ENCODE measurements at places on chromosomes 13 and 19.

GRCh38 chr19:48874303-48875135, 2.3 kb downstream of the PPP1R15A start:
- no peak for DNase-seq

DNA sequence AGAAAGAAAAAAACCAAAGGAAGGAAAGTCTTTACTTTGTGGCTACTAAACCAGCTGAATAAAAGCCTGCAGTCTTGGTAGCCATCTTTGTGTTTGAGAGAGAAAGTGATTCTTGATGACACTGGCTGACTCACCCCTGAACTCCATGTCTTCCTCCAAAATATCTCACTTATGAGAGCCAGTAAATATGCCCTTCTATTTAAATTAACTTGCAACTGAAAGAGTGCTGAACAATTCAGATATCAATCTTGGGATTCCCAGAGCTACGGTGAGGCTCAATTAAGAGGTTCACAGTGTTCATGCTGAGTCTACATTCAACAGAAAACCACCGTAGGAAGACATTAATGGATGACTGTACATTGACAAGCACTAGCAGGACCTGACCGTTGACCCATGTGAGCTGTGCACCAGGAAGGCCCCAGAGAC, 57.9 kb downstream of the KCTD12 start:
- no peak for DNase-seq

DNA sequence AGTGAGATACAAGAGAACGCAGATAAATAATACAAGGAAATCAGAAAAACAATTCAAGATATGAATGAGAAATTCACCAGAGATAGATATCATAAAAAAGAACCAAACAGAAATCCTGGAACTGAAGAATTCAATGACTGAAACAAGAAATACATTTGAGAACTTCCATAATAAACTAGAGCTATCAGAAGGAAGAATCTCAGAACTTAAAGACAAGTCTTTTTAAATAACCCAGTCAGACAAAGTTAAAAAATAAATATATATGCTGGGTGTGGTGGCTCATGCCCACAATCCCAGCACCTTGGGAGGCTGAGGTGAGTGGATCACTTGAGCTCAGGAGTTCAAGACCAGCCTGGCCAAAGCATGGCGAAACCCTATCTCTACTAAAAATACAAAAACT, 28.7 kb upstream of the N4BP2L1 start:
- no peak for DNase-seq

GRCh38 chr19:50489461-50490011, 12.9 kb upstream of the GARIN5A start:
- no peak for DNase-seq

DNA sequence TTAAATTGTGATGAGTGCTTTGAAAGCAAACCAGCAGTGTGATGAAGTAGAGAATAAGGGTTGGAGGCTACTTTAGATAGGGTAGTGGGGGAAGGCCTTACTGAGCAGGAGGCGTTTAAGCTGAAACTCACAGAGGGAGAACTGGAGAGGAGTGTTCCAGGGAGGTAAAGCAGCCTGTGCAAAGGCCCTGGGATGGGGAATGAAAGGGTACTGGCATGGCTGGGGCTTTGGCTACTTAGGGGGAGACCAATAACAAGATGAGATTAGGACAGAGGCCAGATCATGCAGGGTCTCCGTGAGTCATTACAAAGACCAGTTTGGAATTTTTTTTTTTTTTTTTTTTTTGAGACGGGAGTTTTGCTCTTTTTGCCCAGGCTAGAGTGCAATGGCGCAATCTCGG, 1.1 kb downstream of the PPP5C start:
- DNase-seq: no peak

GRCh38 chr19:4241824-4242430, 5.0 kb upstream of the YJU2 start:
- peak; percentile 33 for DNase-seq

DNA sequence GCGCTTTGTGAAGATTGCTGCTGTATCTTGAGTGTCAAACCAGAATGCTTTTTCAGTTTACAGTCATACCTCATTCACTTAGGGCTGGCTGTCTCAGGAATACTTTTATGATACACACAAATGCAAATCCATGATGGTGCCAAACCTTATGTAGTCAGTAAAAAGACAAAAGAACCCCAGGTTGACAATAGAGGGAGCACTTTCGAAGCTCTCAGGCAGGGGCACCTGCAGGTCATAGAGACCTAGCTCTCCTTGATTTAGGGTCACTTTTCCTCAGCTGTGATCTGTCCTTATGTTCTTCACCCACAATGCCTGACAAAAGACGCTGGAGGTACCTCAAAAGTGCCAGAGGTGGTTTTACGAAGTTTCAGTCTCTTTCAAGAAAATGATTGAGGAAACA, 172.2 kb downstream of the DNAJC15 start:
- no peak for DNase-seq

DNA sequence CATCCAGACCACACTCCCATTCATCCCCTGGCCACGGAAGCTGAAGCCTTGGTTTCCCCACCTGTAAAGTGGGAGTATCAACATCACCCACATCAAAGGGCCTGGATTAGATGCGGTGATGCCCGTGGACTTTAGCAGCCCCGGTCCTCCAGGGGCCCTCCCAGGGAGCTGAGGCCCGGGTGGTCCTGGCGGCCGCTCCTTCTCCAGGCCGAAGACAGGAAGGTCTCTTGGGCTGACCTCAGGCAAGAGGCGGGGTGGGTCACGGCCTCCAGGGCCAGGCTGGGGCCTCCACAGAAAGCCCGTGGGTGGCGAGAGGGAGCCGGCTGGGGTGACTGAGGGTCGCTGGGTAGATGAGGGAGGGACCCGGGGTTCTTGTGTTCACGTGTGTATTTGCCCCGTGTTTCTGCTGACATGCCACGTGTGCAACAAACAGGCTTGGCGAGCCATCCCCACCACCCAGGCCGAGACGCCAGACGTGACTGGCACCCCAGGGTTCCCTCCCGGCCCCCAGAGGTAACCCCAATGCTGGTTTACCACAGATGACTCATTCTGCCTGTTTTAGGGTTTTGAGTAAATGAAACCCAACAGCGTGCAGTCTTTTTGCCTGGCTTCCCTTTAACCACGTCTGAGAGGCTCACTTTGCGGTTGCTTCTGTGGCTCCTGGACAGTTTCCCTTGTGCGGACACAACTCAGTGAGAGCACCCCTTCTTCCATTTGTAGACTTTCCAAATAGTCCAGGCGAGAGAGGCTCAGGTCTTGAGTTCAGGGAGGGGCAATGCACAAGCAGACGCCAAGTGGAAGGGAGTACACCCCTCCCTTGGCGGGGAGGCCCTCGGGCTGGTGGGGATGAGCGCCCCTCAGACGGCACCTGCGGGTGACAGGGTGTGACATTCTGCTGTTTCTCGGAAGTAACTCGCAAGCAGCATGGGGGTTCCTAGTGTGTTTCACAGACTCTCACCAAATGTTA, 42.9 kb downstream of the C13orf46 start:
- no peak for DNase-seq

DNA sequence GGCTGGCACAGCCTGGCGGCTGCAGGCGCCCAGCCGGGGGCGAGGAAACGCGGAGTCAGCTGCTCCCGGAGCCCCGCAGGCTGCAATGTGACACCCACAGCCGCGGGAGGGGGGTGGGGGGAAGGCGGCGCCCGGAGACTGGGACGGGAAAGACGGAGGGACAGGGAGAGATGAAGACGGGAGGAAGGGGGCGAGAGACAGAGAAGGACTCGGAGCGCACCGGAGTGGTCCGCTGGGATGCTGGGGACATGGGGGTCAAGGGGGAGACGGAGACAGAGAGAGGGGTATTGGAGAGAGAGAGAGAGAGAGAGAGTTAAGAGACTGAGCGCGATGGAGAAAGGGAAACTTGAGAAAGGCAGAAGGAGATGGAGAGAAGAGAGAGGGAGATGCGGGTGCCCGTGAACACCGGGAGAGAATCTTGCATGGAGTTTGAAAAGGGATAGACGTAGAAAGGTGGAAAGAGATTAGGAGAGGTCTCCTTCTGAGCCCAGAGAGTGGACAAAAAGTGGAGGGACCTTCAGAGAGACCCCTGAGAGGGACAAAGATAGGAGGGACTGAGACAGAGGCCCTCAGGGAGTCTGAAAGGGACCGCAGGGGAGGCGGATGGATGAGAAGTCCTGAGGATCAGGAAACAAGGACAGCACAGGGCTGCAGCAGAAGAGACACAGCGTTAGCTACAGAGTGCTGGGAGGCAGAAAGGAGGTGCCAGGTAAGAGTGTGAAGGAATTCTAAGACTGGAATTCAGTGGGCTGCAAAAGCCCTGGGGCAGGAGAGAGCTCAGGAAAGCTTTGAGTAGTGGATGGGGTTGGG, 1.0 kb downstream of the SCN1B start:
- no peak for DNase-seq

DNA sequence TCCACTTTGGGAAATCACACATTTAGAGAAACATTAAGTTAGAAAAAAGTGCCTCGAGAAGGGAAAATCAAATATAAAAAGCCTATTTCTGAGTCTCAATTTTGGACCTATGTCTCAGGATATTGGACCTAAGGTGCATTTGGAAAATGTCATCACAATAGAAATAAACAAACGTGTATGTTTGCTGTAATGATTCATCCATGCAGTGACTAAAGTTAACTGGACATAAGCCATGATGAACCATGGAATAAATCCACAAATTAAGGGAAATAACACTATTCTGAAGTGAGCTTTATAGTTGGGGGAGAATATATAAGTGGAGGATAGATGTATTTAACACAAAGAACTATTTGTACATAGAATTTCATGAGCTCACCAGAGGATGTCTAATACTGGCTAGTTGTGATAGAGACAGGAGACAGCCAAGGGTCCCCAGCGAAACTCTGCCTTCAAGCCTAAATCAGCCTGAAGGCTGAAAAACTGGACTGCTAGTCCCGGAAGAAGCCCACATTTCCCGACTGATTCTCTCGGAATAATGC, 963.3 kb upstream of the SPRY2 start:
- no peak for DNase-seq

GRCh38 chr13:109366525-109366924, 419.9 kb downstream of the IRS2 start:
- DNase-seq: no peak

- DNase-seq: no peak
These were observed 193.3 kb downstream of the USP12 start for GRCh38 chr13:26978081-26978860.

DNA sequence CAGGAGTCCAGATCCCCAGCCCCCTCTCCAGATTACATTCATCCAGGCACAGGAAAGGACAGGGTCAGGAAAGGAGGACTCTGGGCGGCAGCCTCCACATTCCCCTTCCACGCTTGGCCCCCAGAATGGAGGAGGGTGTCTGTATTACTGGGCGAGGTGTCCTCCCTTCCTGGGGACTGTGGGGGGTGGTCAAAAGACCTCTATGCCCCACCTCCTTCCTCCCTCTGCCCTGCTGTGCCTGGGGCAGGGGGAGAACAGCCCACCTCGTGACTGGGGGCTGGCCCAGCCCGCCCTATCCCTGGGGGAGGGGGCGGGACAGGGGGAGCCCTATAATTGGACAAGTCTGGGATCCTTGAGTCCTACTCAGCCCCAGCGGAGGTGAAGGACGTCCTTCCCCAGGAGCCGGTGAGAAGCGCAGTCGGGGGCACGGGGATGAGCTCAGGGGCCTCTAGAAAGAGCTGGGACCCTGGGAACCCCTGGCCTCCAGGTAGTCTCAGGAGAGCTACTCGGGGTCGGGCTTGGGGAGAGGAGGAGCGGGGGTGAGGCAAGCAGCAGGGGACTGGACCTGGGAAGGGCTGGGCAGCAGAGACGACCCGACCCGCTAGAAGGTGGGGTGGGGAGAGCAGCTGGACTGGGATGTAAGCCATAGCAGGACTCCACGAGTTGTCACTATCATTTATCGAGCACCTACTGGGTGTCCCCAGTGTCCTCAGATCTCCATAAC, at the start of gene APOE:
Gene APOE (plus strand): TSS at position 360 of the 724 bp plus-strand sequence. CDS start 829 bp downstream, outside the sequence.
- DNase-seq: peak; percentile 71

- no peak for DNase-seq
These were observed 169.4 kb downstream of the B3GLCT start for GRCh38 chr13:31369213-31369612.

GRCh38 chr19:23365222-23365621, 30.0 kb downstream of the ZNF91 start:
- no peak for DNase-seq

DNA sequence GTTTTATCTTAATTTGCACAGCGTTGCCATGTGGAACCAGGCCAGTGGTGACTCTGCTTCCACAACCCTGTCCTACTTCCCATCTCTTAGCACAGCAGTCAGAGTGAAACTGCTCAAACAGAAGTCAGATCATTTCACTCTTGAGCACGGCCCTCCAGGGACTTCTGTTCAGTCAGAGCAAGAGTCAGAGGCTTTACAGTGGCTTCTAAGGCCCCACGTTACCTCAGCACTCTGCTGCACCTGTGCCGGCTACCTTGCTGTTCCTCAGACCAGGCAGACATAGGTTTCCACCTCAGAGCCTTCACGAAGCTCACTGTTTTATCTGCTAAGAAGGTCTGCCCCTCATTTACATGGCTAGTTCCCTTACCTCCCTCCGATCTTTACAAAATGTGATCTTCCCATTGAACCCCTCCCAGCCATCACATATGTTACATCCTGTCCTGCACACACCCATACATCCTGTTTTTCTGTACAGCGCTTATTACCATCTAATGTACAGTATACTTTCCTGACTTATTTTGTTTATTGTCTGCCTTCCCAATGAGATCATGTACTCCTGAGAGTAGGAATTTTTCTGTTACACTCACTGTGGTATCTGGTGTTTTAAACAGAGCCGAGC, 41.6 kb downstream of the TM9SF2 start:
- peak; percentile 49 for DNase-seq

DNA sequence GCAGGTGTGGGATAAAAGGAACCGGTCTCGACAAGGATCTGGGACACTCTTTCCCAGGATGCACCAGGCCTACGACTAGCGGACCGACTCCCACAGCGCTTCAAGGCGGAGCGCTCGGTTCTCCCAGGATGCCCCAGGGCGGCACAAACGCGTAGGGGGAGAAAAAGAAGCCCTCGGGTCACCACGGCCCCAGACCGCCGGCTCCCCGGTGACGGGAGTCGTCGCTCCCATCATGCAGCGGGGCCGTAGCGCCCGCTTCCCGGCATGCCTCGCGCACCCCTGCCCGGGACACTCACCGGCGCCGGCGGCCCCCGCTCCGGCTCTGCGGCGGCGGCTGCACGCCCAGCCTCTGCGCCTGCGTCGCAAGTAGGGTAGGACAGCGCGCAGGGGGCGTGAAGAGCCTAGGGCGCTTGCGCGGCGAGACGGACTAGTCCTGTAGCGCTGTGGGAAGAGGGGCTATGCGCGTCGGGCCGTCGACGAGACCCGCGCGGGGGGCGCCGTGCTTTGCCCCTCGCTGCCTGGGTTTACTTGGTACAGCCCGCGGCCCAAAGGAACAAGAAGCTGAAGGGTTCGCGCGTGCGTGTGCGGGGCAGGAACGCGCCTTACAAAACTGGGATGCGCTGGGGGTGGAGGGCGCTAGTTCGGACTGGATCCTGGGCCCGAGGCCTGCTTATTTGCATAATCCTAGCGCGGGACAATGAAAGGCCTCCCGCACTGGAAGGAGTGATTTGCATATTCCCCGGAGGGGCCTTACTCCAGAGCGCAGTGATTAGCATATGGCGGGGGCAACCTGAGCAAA, at the start of gene ZNF428:
Gene ZNF428 (minus strand): TSS at position 368 of the 799 bp plus-strand sequence. CDS start 5,325 bp downstream, outside the sequence.
- DNase-seq: peak; percentile 93

All from globus pallidus (tissue), 1 donor.